H9 (cell line): ENCODE measurements at places on chromosomes 2 and 18.

GRCh38 chr2:230868161-230868946 lies 3.6 kb downstream of the ITM2C start:
- DNase-seq = peak; percentile 76

GRCh38 chr18:12041561-12041960 lies 52.1 kb upstream of the ANKRD62 start:
- no peak for DNase-seq

GRCh38 chr2:13091455-13091854 lies 374.7 kb downstream of the TRIB2 start:
- DNase-seq = no peak

- no peak for DNase-seq
Observed at GRCh38 chr2:44953499-44953883, 12.0 kb downstream of the SIX3 start.

DNA sequence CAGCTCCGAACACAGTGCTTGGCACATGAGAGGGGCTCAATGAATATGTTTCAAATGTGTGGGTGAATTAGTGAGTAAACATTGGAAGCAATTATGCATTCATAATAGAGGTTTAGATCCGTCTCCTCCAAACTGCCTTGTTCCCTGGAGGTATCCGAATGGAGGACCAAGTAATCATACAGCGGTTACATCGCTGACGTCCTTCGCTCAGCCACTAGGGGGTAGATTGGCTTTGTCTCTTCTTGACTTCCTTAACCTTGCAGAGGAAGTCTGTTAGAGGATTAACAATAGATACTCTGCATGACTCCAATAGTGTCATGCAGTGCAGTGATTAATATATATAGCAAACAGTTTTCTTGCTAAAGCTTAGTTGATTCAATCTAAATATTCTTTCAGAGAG lies 517.0 kb downstream of the PTPRM start:
- DNase-seq = peak; percentile 82

- DNase-seq = no peak
Observed at GRCh38 chr2:36376319-36376765, 20.8 kb downstream of the CRIM1 start.

DNA sequence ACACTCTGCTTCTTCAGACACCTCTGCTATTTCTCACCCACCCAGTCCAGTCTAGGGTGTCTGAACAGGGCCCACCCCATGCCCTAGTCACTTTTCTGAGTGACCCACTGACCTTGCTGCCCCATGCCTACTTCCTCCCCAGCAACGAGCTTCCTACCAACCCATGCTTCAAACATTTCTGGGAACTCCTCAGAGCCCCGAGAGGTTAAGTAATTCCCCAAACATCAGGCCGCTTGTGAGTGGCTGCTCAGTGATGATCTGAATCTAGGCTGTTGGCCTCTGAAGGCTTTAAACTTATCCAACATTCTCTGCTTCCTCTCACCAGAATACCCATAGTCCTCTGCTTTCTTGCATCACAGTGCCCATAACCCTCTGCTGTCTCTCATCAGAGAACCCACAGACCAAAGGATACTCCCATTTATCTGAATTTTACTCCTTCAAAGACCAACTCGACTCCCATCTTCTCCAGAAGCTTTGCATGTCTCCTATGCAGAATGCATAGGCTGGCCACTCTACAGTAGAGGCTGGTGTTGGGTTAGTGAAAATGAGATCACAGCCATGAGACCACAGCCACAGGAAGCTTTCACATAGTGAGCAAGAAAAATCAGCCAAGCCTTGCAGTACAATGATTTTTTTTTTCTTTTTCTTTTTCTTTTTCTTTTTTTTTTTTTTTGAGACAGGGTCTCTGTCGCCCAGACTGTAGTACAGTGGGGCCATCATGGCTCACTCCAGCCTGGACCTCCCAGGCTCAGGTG lies 309.5 kb upstream of the LYPD1 start:
- no peak for DNase-seq

DNA sequence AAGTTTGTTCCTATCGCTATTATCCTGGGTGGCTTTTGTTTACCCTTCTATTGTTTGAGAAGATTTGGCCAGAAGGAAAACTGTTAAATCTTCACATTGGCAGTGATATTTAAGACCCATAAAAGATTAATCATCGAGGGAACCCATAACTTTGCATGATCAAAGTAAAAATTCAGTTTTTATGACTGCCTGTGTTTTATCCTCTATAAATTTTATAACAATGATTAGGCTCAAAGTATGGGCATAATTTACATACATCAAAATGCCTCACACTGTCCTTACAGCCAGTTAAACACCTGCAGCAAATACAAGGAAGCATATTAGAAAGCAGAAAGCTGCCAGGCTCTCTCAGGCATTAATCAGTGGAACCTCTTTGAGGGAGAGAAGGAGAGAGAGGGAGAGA lies 289.1 kb downstream of the ICOS start:
- no peak for DNase-seq

GRCh38 chr18:3177902-3178687 lies 41.7 kb downstream of the MYOM1 start:
- no peak for DNase-seq

DNA sequence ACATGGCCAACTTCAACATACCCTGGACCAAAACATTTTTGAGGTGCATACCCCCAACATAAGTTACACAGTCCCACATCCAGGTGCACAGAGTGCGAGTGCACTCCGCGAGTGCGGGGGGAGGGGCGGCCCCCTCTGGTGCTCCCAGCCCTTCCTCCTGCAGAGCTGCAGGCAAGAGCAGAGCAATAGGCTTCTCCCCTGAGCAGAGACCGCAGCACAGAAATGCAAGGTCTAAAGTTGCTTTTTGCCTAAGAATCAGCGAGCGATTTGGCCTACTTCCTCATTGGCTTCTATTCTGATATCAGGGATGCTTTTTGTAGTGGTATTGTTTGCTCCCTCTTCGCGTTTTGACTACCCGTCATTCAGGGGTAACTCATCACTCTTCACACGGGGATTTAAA lies 40.6 kb downstream of the BOLA3 start:
- DNase-seq = no peak

- DNase-seq = no peak
Observed at GRCh38 chr2:21194858-21195271, 71.1 kb downstream of the TDRD15 start.

DNA sequence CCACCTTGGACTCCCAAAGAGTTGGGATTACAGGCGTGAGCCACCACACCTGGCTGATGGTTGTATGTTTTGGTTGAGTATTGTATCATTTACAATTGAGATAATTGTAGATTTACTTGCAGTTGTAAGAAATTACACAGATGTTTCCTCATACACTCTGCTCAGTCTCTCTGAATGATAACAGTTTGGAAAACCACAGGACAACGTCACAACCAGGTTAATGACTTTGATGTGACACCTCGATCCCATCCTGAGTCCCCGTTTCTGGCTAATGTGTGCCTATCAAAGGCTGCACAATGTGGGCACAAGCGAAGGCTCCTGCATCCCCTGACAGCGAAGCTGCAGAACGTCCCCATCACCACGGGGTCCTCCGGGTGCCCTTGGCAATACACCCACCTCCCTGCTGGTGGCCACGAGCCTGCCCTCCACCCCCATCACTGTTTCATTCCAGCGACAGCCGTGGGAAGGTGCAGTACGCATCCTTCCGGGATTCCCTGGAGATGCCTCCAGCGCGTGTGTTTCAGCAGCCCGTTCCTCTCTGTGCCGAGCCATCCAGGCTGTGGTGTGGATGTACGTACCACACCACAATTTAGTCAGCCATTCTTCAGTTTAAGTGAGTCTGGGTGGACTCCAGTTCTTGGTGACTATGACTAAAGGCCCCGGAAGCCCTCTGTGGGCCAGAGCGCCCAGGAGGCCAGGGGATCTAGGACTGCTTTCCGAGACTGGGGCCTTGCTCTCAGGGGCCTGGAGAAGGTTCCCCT lies 4.3 kb upstream of the PDCD1 start:
- DNase-seq = no peak

DNA sequence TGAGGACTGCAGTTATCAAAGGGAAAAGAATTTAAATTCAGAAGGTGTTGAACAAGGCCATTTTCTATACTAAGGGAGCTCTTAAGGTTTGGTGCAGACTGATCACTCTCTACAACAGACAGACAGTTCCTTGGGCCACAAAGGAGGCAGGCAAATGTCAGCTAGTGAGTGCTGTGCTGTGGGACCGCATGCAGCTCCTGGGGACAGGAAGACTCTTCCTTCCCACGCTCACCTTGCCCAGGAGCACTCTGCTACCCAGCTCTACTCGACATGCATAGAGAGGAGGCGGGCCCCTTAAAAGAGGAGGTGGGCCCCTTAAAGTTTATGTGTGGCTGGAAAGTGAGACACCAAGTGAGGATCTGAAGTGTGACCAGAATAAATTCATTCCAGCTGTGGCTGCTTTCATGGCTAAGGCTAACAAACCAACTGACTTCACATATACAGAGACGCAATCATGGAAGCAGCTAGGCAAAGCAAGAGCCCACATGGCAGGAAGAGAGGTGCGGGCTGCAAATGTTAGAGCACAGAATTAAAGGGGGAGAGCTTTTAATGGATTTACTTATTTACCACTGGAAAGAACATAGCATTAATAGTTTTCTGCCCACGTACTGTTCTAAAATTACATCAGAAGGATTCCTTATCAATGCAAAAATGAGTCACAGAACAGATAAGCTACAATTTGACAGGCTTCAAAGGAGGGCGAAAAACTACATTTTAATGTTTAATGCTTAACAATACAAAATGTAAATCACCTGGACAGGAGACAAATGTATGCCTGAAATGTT lies 101.4 kb upstream of the RNU4ATAC start:
- no peak for DNase-seq

DNA sequence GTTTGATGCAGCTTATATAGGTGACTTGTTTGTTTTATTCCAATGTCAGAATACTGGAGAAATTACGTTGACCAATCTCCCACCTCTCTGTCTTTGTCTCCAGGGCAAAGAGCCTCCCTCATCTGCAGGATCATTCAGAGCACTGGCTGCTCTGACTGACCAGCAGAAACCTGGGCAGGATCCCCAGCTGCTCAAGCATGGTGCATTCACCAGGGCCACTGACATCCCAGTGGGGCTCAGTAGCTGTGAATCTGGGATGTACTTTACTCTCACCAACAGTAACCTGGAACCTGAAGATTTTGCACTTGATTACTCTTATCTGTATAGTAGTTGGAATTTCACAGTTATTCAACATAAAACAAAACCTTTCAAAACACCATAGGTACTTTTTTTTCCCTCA lies 235.9 kb downstream of the ANKRD36 start:
- DNase-seq = no peak

GRCh38 chr2:60553495-60554073 lies at the start of gene BCL11A:
Gene BCL11A (minus strand): TSS chr2:60553654. CDS start chr2:60553270, 384 bp downstream.
- DNase-seq = peak; percentile 93

- no peak for DNase-seq
Observed at GRCh38 chr18:47790036-47790435, 140.4 kb downstream of the SMAD2 start.

GRCh38 chr2:27667446-27667845 lies 3.8 kb downstream of the SLC4A1AP start:
- DNase-seq = no peak

DNA sequence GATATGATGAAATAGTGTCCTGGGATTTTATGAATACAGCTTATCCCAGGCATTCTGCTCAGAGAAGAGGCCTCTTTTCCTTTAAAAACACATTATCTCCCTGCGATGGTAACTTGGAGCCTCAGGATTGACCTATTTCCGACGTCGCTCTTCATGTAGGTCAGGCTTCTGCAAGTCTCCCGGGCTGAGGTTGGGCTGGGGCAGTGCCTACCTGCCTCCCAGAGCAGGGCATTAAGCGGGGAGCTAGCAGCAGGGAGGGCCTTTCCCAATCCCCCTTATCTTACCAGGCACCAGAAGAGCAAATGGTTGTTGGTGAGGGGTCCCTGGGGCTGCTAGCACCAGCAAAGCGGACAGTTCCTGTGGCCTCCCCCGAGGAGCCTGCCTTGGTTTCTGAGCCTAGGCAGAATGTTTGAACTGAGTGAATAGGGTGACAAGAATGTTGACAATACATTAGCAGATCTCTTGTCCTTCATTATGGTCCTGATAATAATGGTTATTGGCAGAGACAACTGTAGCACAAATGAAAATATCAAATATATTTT lies 60.2 kb downstream of the TRPM8 start:
- no peak for DNase-seq

- DNase-seq = no peak
Observed at GRCh38 chr2:82498777-82499443, 1960.2 kb downstream of the SUCLG1 start.

GRCh38 chr2:122129399-122129798 lies 373.9 kb downstream of the TSN start:
- DNase-seq = no peak

DNA sequence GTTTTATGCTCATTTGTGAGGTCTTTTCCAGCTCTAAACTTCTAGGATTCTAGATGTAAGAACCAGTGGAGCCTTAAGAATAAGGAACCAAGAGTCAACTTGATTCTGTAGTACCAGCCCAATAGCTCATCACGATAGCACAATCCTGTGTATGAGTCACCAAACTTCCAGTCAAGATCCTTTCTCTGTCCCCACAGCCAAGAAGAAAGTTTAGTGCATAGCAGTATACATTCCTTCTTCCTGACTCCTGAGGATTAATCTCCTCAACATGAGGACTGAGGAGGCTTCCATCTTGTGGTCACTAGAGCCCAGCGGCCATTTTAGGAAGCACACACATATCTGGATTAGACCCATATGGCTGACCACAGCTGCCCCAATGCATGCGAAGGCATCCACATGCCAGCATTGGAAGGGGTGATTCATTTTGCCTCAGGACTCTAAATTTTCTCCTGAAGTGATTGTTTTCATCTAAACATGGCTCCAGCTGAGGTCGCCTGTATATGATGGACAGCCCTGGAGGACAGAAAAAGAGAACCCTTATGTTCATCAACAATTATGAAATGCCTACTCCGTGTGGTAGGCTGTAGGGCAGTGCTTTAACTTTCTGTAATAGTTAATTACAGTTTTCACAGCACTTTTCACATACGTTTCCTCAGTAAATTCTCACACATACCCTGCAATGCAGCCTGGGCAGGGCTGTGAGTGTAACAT lies 53.5 kb downstream of the RASGRP3 start:
- no peak for DNase-seq

GRCh38 chr2:106703161-106703560 lies 182.8 kb downstream of the ST6GAL2 start:
- DNase-seq = no peak

DNA sequence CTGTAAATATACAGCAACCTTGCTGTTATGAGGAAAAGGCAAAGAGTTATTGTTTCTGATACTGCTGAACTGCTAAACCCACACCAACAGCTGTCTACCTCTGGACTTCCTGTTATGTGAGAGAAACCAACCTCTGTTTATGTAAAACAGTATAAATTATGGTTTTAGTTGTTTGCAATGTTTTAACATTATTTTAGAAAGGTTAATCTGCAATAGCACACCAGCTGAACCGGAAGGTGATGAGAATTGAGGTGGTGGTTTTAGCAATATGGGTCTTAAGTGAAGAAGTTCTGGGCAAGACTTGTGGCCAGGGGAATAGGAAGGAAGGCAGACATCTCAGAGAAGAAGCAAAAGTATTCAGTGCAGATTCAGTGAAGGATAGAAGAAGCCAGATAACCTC lies 237.8 kb downstream of the PLCL1 start:
- no peak for DNase-seq
